ENCODE measurements at places on chromosomes 5 and 9.

- DNase-seq: no peak
Measured at GRCh38 chr5:133494923-133495246, 117.5 kb downstream of the FSTL4 start.

DNA sequence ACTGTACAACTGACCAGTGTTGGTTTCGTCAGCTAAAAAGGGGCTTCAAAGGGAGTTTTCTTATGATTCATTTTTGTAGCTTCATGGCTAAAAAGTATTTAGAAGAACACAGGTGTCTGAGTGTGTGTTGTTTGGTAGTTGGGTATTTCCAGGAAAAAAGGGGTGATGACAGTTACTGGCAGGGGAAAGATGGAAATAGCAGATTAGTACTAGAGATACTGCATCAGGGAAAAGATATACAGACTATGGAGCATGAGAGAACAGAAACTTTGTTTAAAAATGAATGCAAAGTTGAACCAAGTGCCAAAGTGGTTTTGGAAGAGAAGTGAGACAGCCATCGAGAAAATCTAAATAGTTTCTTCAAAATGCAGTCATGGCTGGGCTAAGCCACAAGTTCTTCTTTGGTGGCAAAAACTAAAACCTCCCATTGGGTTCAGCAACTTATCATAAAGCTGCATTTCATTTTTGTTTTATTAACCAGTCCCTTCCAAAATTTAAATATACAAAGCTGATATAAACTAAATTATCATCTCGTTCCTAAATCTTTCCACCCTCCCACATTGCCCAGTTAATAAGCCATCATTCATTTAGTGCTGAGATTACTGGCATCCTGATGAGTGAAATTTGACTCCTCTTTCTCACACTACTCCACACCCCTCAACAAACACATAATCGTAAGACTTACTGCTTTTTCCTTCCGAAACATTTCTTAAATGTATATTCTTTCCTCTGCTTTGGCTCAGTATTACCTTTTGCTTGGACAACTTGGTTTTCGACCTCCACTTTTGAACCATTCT lies 33.5 kb downstream of the ELL2 start:
- no peak for DNase-seq

GRCh38 chr5:172906888-172907287 lies 52.3 kb upstream of the RPL26L1 start:
- DNase-seq: no peak

DNA sequence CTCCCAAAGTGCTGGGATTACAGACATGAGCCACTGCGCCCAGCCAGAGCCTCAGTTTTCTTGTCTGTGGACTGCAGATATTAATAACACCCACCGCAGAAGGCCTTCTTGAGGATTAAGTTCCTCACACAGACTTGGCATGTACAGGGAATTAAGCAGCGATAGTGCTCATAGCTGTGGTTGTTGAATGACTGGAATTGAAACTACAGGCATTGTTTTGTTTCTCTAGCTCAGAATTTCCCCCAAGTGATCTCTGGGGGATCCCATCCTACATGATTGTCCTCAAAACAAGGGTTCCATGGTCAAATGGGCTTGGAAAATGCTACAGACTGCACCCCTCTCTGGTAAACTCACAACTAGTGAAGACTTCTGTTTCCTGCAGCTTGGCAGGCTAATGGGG lies 44.2 kb upstream of the TDRD7 start:
- DNase-seq: no peak

DNA sequence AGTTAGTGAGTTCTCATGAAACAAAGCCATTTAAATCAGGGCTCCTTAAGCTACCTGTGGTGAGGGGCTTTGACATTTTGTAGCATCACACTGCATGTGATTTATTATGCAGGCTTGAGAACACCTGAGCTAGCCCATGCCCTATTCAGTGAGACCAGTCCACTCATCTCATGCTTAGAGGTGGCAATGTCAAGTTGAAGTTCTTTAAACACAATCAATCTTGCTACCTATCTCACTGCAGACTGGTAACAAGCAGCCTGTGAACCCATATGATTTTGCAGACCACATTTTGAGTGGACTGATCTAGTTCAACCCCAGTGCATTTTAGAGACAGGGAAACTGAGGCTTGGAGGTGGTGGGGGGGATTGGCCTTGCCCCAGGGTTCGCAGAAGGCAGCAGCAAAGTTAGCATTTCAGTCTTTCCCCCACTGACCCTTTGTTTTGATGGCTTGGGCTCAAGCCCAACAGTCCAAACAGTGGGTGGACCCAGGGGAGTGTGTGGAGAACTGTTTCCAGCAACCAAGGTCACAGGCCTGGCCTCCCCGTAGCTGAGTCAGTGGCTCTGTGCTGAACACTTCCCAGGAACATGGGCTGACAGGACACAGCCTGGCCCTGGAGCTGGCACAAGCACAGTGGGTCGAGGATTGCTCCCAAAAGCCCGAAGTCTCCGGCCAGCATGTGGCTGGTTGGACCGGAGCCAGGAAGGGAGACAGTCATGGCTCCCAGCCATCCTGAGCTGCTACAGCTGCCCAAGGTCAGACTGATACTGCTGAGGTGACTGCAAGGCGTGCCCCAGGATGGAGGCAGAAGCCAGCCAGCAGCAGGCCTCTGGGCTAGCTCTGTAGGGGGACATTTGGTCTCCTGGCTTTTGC lies 95.3 kb downstream of the RGS3 start:
- DNase-seq: no peak

DNA sequence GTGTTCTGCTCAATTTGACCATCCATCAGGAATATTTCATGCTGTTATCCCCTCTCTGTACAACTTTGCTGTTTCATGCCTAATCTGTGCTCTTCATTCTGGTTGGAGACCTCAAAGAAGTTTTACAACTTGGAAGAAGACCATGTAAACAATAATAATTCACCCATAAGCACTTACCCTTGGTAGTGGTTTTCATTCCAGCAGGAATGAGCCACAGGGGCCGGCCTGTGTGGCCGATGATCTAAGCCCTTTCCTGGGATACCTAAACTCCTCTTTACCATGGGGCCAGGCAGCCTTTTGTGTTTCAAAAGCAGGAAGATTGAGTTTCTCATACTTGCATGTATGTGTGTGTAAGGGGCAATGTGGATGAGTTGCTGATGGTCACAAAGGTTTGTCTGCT lies 165.0 kb downstream of the FGF1 start:
- DNase-seq: no peak
